NCI-H774 (cell line): ENCODE measurements at places on chromosomes 7 and 10.

DNA sequence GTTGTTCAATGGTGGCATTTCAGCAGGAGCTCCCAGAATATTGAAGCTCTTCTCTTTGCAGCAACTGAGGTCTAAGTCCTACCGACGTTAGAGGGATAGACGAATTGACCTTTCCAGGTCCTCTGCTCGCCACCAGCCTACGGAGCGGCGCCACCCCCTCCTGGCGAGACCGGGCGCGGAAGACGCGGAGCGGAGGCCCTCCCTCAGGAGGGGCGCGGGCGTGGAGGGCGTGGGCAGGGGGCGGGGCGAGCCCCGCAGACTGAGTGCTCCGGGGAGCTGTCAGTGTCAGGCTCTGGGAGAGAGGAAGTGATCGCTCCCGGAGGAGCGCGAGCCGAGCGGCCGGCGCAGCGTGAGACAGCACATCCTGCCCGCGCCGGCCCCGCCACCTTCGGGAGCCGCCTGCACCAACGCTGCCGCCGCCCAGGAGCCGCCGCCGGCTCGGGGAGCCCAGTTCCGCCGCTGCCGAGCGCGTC lies at the start of gene DYNC1I1:
Gene DYNC1I1 (plus strand): TSS at position 257 of the 473 bp plus-strand sequence. CDS start 32,176 bp downstream, outside the sequence.
- DNase-seq: peak; percentile 78

GRCh38 chr7:150403376-150404171 lies 24.4 kb downstream of the ZNF775 start:
- DNase-seq: no peak

GRCh38 chr10:75456122-75456521 lies 24.7 kb downstream of the LRMDA start:
- no peak for DNase-seq

GRCh38 chr7:7180725-7181449 lies 1.5 kb upstream of the C1GALT1 start:
- no peak for DNase-seq

GRCh38 chr10:52563360-52563759 lies 209.2 kb downstream of the MBL2 start:
- no peak for DNase-seq

- DNase-seq: no peak
Observed at GRCh38 chr10:83633547-83633946, 505.8 kb upstream of the GHITM start.

GRCh38 chr7:100677308-100678267 lies 4.0 kb downstream of the GNB2 start:
- no peak for DNase-seq

DNA sequence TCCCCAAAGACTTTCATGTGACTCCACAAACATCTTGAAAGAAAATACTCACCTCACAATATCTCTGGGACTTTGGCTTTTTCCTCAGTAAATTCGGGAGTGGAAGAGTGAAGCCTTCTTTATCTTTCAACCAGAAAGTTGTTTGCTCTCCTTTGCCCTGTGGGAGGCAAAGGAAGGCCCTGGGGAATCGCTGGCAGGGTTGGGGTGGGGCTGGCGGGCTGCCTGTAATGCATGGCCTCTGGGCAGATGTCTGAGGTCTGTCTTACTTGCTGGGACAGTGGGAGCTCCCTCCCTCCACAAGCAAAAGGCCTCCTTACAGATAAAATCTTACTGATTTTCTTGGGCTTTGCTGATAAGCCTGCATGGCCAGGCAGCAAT lies 24.9 kb downstream of the TECTB start:
- no peak for DNase-seq

DNA sequence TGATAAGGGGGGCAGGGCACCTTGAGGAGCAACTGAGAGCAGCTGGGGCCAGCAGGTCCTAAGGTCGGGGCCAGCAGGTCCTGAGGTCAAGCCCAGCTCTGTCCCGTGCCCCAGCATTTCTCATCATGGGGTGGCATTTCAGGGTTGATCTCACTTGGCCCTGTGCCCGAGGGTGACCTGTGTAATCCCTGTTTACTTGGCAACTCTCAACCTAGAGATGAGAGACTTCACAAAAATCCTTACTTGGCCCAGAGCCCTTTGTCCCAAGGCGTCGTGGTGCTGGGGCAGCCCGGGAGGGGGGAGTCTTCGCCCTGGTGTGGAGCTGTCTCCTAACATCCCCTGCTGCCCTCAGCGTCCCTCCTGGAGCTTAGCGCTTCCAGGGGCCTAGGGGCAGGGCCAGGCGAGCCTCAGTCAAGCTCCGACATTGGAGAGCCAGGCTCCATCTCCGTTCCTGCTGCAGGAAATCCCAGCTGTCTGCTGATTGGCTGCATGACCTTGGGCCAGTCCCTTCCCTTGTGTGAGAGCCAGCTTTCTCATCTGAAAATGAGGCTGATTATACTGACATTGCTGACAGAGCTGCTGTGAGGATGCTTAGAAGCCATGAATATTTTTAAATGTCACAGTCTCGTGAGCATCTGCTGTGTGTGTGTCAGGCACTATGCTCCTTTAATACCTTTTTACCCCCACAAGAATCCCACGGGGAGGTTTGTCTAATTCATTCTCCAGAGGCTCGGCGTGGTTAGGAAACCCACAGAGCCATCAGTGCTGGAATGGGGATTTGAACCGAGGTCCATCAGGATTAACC lies 94.3 kb downstream of the ZMIZ1 start:
- no peak for DNase-seq

DNA sequence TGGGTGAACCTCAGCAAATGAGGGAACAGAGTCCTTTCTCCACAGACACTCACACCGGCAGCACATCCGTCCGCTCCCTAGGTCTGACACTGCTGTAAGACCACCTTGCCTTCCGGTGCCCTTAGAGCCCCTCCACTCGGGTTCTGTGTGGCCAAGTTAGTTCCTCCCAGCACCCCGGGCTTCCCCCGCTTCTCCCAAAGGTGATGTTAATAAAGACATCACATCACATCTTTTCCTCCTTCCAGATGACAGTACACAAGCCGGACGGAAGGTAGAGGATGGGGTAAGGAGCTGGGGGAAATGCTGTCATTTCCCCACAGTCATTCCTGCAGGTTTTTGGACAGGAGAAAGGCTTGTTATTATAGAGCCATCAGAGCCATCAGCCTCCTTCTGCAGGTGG lies 42.3 kb downstream of the OAT start:
- no peak for DNase-seq
